ENCODE measurements at places on chromosomes 7 and 10. TPM values are rescaled to one million over a fixed set of nuclear protein-coding genes. Genes with fewer than 3 reads are reported as not detected.

Gene JCAD
- total RNA-seq = 45.3 TPM

DNA sequence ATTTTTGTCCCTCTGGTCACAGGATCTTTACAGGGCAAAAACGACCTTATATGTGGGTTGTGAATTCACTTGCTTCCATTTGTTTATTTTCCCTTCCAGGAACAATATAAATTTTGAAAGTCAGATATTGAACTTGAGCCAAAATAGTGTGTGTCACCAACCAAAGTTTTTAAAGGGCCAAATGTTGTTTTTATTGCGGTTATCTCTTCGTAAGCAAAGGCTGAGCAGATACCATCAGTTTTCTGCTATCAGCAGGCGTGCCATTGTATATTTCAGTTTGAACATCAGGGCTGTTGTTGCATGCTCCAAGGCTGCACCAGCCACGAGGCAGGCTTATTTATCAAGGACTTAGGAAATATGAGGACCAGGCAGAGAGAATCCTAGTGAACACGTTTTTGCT is 160.3 kb downstream of the PAXIP1 start:
- H3K36me3 ChIP-seq = no peaks in the 10 kb centered on the region
- peaks cover 5% of the 10 kb centered on the region for H3K27me3 ChIP-seq
- H3K4me3 ChIP-seq = no peak overlapping the region
- H3K4me1 ChIP-seq = no peaks in the 10 kb centered on the region
- H3K27ac ChIP-seq = no peak overlapping the region
- no peak for DNase-seq

Gene GAD2
- total RNA-seq = not detected

GRCh38 chr7:92156990-92157389 is 22.0 kb downstream of the LRRD1 start:
- no peaks in the 10 kb centered on the region for H3K36me3 ChIP-seq
- no peak overlapping the region for H3K4me3 ChIP-seq
- H3K27me3 ChIP-seq = no peaks in the 10 kb centered on the region

DNA sequence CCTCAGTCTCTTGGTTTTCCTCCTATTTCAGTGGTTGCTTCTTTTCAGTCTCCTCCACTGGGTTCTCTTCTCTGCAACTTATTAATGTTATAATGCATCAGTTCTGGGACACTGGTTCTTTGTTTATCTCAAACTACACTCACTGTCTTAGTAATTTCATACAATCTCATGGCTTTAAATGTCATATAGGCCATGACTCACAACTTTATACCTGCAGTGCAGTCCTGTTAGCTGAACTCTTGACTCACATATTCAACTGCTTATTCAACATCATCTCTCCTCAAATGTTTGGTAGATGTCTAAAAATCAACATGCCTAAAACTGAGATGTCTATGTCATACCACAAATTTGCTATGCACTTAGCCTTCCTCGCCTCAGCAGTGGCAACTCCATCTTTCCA is 101.2 kb upstream of the PALS2 start:
- no peaks in the 10 kb centered on the region for H3K4me1 ChIP-seq
- H3K36me3 ChIP-seq = no peaks in the 10 kb centered on the region
- DNase-seq = no peak
- no peak overlapping the region for H3K27ac ChIP-seq
- no peak overlapping the region for H3K4me3 ChIP-seq

Gene BBS9
- 24.6 TPM for total RNA-seq

DNA sequence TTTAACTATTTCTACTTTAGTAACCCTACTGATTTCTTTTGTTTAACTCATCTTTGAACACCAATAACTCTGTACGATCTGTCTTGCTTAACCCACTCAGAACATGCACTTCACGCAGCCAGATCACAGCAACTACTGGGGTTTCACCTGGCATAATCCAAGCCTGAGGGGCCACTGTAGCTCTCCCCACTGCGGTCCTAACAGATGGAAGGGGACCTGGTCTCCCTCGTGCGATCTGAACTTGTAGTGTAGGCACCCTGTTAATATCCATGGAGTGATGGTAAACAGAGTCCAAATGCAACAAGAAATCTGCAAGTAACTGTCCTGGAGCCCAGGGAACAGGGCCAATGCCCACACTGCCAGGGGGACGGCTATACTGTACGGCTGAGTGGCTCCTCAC is 45.5 kb downstream of the INSIG1 start:
- no peak overlapping the region for H3K4me3 ChIP-seq
- no peaks in the 10 kb centered on the region for H3K27me3 ChIP-seq
- H3K27ac ChIP-seq = no peak overlapping the region
- no peaks in the 10 kb centered on the region for H3K36me3 ChIP-seq
- no peak for DNase-seq

- H3K27ac ChIP-seq = no peak overlapping the region
- no peaks in the 10 kb centered on the region for H3K36me3 ChIP-seq
- DNase-seq = no peak
- no peaks in the 10 kb centered on the region for H3K4me1 ChIP-seq
Observed at GRCh38 chr7:6934981-6935380, 108.9 kb upstream of the CCZ1B start.

GRCh38 chr10:86580521-86580891 is 58.9 kb upstream of the WAPL start:
- H3K36me3 ChIP-seq = no peaks in the 10 kb centered on the region
- H3K27me3 ChIP-seq = no peaks in the 10 kb centered on the region
- peak overlapping the region; percentile 43 for H3K27ac ChIP-seq
- H3K4me3 ChIP-seq = no peak overlapping the region

Gene ZNF467
- 11.8 TPM for total RNA-seq

- no peak for DNase-seq
- H3K36me3 ChIP-seq = no peaks in the 10 kb centered on the region
- H3K27me3 ChIP-seq = no peaks in the 10 kb centered on the region
- H3K4me1 ChIP-seq = no peaks in the 10 kb centered on the region
Observed at GRCh38 chr7:46759711-46760480, 822.0 kb downstream of the TNS3 start.

DNA sequence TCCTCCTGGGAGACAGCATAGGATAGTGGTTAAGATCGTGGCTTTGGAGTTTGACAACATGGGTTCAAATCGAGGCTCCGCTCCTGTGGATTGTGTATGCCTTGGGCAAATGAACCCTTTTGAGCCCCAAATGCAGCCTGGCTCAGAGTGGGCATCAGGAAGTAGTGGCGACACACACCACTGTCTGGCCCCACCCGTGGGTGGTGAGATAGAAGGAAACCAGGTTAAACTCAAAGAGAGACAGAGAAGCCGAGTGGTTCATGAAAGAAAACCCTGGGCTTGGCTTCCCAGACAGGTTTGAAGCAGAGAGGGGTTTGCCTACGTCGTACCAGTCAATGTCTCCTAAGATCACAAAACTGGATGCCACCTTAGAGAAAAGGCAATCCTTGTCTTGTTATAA is 57.7 kb downstream of the PRTFDC1 start:
- H3K4me1 ChIP-seq = no peaks in the 10 kb centered on the region
- H3K27me3 ChIP-seq = no peaks in the 10 kb centered on the region
- H3K4me3 ChIP-seq = no peak overlapping the region

Gene MYL10
- total RNA-seq = not detected

DNA sequence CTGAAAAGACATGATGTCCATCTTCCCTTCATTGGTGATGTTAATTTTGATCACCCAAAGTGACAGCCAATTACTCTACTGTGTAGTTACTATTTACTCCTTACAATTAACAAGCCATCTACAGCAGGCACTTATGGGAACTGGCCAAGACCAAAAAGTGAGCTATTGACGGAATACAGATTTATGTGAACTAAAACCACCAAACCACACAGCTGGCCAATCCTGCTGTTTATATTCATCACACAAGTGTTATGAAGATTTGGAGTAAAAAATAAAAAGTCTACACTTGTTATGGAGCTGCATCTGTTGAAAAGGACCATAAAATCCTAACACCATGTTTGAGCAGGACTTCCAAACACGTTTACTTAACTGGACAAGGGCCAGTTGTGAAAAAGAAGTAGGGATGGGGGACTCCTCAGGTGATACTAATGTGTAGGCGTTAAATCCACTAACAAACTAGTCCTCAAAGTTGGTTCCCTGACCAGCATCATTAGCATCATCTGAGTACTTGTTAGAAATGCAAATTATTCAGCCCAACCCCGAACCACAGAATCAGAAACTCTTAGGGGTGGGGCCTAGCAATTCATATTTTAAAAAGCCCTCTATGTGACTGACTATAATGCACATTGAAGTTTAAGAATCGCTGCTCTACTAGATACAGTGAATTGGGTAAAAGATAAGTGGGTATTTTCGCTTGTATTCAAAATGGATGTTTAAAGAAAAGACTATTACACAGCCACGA is 11.6 kb downstream of the MCMBP start:
- H3K27me3 ChIP-seq = no peaks in the 10 kb centered on the region
- no peaks in the 10 kb centered on the region for H3K4me1 ChIP-seq
- H3K4me3 ChIP-seq = no peak overlapping the region
- no peak for DNase-seq

Gene PRLHR
- total RNA-seq = 0.17 TPM

GRCh38 chr7:2248984-2249694 is 7.1 kb downstream of the NUDT1 start:
- no peaks in the 10 kb centered on the region for H3K27me3 ChIP-seq
- DNase-seq = peak; percentile 34
- H3K4me1 ChIP-seq = peaks cover 10% of the 10 kb centered on the region
- H3K4me3 ChIP-seq = no peak overlapping the region
- no peak overlapping the region for H3K27ac ChIP-seq
- H3K36me3 ChIP-seq = no peaks in the 10 kb centered on the region

Gene RELN
- total RNA-seq = 0.95 TPM

DNA sequence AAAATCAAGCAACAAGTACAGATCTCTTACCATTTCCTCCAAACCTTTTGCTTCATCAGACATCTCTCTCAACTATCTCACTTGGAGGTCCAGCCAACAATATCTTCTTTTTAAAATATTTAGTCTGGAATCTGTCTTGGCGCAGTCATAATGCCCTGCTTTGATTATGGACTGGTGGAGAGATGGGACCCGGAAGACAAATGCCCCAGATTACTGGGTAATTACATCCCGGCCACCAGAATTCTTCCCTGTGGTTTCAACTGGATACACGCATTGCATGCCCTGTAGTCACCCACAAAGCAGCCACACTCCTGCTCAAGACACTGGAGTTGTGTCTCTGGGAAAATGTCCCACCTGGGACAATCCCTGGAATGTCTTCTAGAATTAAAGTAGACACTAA is 65.5 kb downstream of the BPGM start:
- peaks cover 3% of the 10 kb centered on the region for H3K4me1 ChIP-seq
- no peak overlapping the region for H3K4me3 ChIP-seq
- H3K27ac ChIP-seq = no peak overlapping the region
- H3K27me3 ChIP-seq = no peaks in the 10 kb centered on the region
- no peaks in the 10 kb centered on the region for H3K36me3 ChIP-seq
